Camera-type eye (tissue), 1 donor: ENCODE measurements at places on chromosomes 11 and 22. TPM values are rescaled to one million over a fixed set of nuclear protein-coding genes. Genes with fewer than 3 reads are reported as not detected.

The RAB30 gene
- 70.5 TPM for total RNA-seq

The MMP12 gene
- total RNA-seq = not detected

The SLC35F2 gene
- 8.1 TPM for total RNA-seq

The MISFA gene
- 1.5 TPM for total RNA-seq

The OR51B4 gene
- not detected for total RNA-seq

The MPST gene
- 33.3 TPM for total RNA-seq

The TNKS1BP1 gene
- total RNA-seq = 49.8 TPM

The MS4A12 gene
- total RNA-seq = not detected

The CD6 gene
- 0.49 TPM for total RNA-seq

The FIBIN gene
- total RNA-seq = 22.3 TPM

The SEC14L6 gene
- total RNA-seq = 4.1 TPM

The RAB36 gene
- total RNA-seq = 8.3 TPM

The PRSS23 gene
- 51.3 TPM for total RNA-seq

The MAPK8IP2 gene
- 22.7 TPM for total RNA-seq

The GAB2 gene
- 15.7 TPM for total RNA-seq
